Activated T-cell treated with anti-CD3 and anti-CD28 coated beads, Interleukin-2, amount 50 U/mL, for 4 hours (primary cell): ENCODE measurements at places on chromosomes 12 and 14. TPM values are rescaled to one million over a fixed set of nuclear protein-coding genes. Genes with fewer than 3 reads are reported as not detected.

DNA sequence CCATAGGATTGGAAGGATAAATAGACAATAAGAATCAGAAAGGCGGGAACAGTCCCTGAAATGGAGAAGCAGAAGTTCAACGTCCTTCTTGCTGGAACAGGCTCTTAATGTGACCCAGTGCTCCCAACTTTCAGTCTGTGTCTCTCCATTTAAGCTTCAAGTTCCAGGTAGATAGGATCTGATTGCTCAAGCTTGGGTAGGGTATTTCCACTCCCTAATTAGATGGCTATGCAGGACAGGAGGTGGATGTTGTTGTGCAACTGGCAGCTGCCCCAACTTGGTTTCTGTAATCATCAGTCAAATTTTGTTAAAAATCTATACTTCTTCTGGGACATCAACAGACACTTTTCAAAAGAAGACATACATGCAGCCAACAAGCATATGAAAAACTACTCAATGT is 266.2 kb downstream of the C12orf75 start:
- DNase-seq, result no peak

DNA sequence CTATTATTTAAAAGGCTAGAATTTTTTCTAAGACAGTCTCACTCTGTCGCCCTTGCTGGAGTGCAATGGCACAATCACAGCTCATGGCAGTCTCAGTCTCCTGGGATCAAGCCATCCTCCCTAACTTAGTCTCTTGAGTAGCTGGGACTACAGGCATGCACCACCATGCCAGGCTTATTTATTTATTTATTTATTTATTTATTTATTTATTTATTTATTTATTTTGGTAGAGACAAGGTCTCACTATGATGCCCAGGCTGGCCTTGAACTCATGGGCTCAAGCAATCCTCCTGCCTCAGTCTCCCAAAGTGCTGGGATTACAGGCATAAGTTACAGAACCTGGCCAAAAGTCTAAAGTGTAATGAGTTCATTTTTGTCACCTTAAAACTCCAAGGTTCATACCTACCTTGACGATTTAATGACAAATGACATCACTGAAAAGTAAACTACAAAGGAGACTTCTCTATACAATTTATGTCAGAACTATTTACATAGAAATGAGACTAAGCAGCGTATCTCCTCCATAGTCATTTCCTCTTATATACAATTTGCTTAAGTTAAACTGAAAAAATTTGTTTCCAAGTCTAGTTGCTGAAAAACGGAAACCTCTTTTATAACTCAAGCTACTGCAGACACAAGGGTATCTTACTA is 78.2 kb downstream of the EPS8 start:
- no peak for DNase-seq

DNA sequence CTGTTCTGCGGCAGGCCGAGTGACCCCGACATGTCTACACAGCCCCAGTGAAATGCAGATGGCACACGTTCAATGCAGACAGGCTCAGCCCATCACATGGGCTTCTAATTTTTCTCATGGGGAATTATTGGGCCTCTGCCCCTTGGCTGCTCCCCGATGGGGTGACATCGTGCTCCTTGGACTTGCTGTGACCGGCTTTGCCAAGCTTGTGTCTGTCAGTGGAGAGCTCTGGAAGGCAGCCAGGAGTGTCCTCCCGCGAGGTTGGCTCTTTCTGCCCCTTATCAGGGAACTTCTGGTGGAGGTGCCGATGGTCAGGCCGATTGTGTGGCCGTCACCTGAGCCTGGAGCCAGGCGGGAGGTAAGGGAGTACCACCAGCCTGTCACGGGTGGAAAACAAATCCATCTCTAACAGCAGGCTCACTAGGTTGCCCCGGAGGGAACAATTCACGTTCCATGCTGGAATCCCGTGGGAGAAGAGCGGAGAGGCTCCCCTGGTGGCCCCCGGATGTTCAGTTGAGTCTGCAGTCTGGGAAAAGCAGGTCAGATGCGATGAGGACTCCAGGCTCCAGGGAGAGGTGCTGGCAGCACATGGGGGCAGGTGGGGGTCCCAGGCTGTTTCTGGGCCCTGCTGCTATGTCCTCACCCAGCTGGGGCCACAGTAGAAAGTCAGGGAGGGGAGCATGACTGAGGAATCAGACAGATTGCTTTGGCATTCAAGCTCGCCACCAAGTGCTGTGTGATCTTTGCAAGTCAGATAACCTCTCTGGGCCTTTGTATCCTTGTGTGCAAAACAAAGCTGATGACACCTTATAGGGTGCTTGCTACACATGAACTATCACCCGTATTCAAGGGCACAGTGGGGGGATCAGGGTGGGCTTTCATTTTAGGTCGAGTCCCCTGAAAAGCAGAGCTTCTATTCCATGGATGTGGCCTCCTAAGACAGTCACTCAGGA is 43.2 kb upstream of the EML1 start:
- DNase-seq, result no peak

DNA sequence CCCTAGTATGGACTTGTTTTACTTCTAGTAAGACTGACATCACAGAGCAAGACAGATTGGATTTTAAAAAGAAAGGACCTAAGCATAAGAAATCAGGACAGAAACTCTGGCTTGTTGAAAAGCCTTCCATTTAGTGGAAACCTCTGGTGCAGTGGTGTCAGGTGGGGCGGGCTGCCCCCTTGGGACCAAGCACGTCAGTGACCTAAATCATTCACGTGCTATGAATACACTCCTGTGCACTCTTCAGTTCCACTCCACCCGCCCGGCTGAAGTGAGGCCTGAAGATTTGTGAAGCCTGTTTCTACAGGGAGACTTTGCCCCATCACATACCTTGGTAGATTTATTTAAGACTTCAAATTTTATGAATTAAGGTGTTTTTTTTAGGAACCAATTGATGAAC is 58.2 kb upstream of the STRN3 start:
- DNase-seq, result no peak

GRCh38 chr14:75361751-75362433 is 65.9 kb upstream of the JDP2 start:
- DNase-seq, result no peak

DNA sequence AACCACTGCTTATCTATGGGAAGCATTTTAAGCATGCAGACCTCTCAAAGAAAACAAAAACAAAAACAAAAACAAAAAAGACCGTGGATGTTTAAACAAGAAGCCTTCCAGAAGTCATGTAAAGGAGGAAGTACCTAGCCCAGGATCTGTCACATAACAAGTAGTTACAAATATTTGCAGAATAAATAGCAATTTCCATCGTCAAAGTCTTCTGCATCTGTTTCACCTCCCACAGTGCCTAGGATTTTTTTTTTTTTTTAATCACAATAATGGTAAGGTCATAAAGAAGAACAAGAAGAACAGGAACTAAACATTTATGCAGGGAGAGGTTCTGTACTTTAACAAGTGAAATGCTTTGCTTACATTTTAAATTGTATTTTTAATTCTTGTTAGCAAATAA is 2.4 kb upstream of the STXBP6 start:
- no peak for DNase-seq

- DNase-seq, result no peak
These were observed 57.3 kb downstream of the AVPR1A start for GRCh38 chr12:63093711-63094110.

GRCh38 chr12:16669756-16670155 is 63.8 kb upstream of the LMO3 start:
- DNase-seq, result no peak

DNA sequence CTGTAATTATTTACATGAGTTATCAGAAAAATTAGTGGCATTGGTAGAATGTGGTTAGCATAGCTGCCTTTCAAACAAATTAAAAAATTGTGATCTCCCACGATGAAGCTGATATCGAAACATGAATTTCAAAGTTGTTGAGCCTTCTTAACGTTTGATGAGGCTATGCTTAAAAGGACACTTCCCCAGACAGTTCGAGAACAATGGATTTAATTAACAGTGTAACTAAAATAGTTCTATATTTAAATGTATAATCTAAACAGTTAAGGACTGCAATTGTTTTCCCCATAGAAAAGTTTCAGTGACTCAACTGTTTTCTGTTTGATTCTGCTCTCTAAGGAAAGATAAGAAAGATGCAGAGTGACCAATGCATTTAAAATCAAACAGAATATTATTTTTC is 1.6 kb downstream of the CLEC2B start:
- DNase-seq, result no peak

DNA sequence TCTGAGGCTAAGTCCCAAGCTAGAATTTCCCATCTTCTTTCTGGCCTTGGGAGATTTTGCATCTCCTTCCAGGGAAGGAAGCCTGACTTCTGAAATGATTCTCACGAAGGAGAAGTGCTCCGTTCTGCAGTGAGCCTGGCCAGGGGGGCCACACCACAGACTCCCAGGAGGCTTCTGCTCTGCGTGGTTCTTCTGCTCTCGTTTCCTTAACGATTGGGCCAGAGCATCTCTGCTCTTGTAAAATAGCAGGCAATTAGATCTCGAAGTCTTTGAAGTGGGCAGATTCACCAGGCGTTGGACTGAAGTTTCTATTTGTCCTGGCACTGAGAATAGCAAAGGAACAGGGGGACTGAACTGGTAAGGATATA is 6.7 kb upstream of the BATF start:
- DNase-seq, result no peak

DNA sequence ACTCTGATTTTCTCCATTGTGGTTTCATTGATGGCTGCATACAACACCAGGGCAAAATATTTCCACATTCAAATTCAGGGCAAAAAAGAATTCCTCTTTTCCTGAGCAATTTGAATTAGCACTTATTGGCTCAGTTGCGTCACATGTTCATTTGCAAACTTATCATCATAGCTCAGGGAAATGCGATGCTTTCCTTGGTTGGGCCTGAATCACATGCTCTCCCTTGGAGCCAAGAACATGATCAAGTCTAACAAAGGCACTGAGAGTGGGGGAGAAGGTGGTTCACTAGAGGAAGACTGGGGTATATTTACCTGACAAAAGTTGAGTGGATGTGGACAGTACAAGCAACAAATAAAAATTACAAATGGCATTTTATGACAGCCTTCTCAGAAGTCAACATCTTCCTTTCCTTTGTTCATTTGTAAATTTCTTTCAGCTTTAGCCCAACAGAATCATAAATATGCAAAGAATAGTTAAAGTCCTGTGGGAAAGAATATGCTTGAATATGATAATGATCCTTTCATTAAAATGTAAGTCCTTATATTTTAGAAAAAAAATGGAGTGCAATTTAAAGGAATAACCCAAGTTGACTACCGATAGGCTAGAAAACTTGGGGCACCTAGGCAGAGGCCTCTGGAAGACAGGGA is 277.2 kb downstream of the NEDD1 start:
- no peak for DNase-seq

- no peak for DNase-seq
These were observed 171.4 kb downstream of the KIF26A start for GRCh38 chr14:104309657-104310369.

- no peak for DNase-seq
These were observed 6.0 kb upstream of the SLC6A12 start for GRCh38 chr12:219891-220352.

DNA sequence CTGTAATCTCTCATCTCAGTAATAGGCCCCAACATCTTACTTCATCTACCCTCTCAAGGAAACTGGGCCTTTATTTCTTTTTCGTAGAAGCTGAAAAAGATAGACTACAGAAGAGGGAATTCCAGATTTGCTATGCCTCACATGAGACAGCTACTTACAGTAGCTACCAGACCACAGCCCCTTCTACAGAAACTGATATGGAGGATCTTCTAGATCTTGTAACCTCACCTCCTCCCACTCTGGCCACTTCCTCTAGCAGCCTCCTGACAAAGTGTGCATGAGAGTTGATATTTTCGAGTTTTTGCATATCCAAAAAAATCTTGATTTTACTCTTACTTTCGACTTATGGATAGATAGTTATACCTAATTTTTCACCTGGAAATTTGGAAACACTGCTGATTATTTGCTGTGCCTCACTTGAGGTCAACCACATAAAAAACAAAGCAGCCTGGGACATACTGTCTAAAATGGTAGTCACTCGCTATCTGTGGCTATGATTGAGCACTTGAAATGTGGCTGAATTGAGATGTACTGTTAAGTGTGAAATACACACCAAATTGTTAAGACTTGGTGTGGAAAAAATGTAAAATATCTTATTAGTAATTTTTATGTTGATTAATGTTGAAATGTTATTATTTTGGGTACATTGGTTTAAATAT is 86.3 kb upstream of the NID2 start:
- DNase-seq, result no peak

DNA sequence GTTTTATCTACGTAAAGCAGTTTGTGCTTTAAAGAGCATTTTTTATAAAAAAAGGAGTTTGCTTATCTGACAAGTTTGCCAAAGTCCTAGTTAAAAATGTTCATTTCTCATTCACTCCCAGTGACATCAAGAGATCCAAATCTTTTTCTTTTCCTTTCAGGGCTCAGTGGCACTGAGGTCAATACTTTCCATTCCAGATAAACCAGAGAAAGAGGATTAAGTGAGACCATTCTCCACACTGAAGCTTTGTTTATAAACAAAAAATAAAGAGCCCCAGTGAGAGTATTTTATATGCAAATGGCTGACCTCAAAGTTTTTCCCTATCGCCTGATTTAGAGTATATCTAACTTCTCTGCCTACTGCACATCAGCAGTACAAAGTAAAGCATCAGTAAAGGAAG is 199.8 kb downstream of the ALG10B start:
- DNase-seq, result no peak

- DNase-seq, result no peak
These were observed 339.2 kb downstream of the ACSS3 start for GRCh38 chr12:81417056-81417455.

- no peak for DNase-seq
These were observed 60.2 kb downstream of the IFT43 start for GRCh38 chr14:76045773-76046172.

The RND1 gene
- total RNA-seq, result 2.0 TPM

The GPHN gene
- total RNA-seq, result 26.2 TPM

The ADGRD1 gene
- not detected for total RNA-seq

The TEX22 gene
- total RNA-seq, result 0.71 TPM

The MYO1H gene
- not detected for total RNA-seq

The SRRM4 gene
- total RNA-seq, result not detected

The CLECL1 gene
- 9.8 TPM for total RNA-seq

The AHNAK2 gene
- total RNA-seq, result under 0.01 TPM

The C3AR1 gene
- total RNA-seq, result 1.5 TPM

The RFLNA gene
- not detected for total RNA-seq

The FAM186B gene
- total RNA-seq, result 0.28 TPM
